ENCODE measurements at places on chromosomes 1 and 21. TPM values are rescaled to one million over a fixed set of nuclear protein-coding genes. Genes with fewer than 3 reads are reported as not detected.

Gene ZNF593
- 12.5 TPM for polyA plus RNA-seq

DNA sequence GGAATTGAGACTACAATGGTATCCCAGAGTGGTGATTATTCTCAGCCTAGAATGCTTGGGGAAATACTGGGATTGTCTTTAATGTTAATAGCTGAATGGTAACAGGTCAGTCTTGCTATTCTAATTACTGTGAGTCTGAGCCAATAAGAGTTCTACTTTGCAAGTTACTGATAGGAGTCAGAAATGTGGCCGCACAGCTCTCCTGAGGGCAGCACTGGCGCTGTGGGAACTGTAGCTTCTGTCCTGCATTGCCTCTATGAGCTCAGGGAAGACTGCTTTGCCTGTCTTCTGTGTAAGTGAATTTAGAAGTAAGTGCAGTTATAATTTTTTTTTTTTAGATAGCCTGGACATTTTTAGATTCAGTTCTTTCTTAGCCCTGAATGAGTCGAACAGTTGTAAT, 10.0 kb upstream of the VAMP3 start:
- DNase-seq: no peak

Gene LRRN2
- 4.6 TPM for polyA plus RNA-seq

GRCh38 chr1:226692051-226692792, 46.9 kb downstream of the ITPKB start:
- DNase-seq: no peak

DNA sequence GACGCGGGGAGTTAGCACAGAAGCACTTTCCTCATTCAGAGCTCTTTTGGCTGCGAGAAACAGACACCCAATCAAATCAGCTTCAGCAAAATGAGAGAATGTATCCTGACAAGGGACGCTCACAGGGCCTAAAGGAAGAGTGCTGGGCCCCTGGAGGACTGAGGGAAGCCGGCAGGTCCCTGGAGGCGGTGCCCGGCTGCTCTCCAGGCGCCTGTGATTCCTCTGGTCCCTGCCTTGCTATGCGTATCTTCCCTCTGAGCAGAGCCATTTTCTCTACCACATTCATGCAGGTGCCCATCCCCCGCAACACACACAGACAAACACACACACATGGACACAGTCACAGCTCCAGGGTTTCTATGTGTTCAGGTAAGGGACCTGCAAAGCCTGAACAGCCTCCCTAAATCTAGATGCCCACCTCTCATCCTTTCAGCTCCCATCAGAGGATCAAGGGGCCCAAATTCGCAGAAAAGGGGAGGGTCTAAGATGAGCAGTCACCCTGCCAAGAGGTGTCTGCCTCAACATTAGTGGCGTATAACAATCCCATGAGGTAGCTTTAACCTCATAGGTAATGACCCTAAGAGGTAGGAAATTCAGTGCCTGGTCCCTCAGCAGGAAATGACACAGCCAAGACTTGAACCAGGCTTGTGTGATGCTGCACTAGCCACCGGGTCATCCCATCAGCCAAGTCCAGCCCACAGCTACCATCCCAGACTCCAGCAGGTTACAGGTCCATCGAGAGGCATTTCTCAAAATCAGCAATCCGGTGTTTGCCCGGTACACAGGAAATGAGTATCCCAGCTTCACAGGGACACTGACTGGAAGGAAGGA, 29.0 kb downstream of the PTAFR start:
- DNase-seq: no peak

Gene LRIG2
- polyA plus RNA-seq: 18.7 TPM

GRCh38 chr1:15305468-15305770, 58.4 kb downstream of the FHAD1 start:
- no peak for DNase-seq

- DNase-seq: no peak
Observed at GRCh38 chr1:90779573-90779972, 62.5 kb upstream of the BARHL2 start.

DNA sequence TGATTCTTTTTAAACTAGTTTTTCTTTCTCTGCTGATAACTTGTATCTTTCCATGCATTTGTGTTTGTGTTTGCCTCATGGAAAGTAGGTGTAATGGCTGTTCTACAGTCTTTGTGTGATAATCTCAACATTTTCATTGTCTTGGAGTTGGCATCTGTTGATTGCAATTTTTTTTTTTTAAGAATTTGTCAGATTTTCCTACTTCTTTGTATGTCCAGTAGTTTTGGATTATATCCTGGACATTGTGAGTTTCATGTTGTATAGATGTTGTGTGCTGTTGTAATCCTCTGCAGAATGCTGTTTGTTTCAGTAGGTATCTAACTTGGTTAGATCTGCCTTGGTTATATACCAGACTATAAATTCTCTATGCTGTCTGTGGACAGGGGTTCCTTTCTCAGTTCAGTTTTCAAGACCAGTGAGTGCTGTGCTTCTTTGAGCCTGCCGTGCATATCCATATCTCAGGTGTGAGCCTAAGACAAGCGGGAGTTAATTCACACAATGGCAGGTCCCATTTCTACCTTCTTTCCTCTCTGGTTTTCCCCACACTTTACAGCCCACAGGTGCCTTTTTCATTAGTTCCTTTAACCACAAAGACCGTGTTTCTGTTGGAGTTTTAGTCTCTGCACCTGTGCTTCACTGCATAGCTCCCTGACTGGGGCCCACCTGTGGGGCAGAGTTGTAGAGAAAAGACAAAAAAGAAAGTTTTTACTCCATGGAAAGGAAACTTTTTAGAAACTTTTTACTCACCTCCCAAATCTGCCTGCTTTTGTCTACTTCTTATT, 69.9 kb downstream of the ITSN1 start:
- no peak for DNase-seq

DNA sequence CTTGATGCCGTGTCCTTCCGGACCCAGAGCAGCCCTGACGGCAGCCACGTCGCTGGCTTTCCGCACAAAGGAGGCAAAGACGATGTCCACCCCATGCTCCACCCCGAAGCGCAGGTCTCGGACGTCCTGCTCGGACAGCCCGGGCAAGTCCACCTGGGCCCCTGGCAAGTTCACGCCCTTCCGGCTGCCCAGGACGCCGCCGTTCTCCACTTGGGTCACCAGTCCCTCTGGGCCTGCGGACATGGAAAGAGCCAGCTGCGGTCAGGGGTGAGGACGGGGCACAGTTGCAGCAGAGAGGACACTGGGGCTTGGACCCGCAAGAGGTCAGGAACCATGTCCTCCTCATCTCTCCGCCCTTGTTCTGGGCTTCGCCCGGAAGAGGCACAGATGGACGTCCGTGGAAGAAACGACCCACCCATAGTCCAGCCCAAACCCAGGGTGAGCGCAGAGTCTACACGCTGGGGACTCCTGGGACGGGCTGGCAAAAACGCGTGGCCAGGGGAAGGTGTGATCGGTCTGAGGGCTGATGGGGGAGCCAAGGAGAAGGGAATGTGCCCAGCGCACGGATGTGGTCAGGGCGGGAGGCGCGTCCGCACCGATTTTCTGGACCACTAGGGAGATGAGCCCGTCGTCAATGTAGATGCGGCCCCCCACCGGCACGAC, 6.6 kb downstream of the PKLR start:
- no peak for DNase-seq

- peak; percentile 81 for DNase-seq
Observed at GRCh38 chr1:147337040-147337630, 94.7 kb downstream of the CHD1L start.

- DNase-seq: no peak
Observed at GRCh38 chr1:167431261-167431908, 86.9 kb downstream of the CD247 start.

Gene FAM43B
- polyA plus RNA-seq: 1.1 TPM

DNA sequence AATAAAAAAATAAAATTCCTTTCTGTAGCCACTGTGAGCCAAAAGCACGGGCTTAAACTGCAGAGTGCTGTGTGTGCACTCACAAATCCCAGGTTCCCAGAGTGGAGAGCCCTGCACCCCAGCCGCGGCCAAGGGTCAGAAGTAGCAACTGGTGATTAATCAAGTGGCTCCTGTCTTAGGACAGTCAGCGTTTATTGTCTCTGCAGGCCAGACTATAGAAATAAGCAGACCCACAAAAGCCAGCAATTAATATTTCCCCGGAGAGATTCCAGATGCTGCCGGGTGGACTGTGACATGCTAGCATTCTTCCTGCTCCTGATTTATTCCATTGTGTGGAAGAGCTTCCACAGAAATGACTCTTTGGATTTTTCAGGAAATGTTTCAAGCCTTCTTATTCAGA, 412.2 kb downstream of the KIF26B start:
- DNase-seq: peak; percentile 13

- no peak for DNase-seq
Observed at GRCh38 chr1:33163621-33164519, 18.0 kb downstream of the TRIM62 start.

Gene LCE1D
- not detected for polyA plus RNA-seq

GRCh38 chr1:19866758-19867157, 15.4 kb upstream of the OTUD3 start:
- no peak for DNase-seq

DNA sequence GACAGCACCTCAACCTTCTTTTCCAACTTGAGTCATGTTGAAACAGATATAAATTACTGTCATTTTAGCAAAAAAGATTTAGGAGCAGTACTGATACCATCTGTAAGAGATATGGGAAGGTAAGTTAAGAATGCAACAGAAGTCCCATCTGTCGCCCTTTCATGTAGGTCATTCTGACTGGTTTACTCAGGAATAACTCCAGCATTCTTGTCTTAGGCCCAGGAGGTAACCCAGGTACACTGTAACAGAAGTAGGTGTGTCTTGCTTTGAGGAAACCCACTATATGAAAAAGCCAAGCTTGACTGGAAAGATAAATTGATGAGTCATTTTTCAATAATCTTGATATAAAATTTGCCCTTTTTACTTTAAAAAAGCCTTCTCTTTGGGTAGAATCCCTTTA, 35.4 kb downstream of the PGM1 start:
- DNase-seq: no peak

DNA sequence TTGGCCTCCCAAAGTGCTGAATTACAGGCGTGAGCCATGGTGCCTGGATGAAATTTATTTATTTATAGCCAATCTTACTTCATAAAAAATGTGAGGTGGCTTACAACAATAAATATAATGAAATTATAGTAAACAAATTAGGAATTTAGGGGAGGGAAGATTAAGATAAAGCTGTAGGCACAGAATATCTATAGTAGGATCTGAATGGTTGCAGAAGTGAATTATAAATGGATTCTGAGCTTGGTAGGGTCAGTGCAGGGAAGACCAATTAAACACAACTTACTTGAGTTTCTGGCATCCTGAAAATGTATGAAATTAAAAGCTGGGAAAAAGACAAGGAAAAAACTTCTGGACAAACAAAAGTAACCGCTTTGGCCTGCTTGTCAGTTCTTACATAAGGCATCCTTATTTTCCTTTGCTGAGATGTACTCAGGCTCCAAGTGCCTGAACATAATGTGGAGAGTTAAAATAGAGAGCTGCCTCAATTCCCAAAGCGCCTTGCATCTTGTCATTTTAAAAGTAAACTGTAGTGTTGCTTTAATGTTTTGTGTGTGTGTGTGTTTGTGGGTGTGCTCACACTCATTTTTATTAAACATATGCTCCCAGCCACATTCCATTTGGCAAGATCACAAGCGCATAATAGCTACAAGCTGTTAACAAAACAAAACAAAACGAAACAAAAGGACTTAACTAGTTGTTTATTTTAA, 247.3 kb downstream of the S1PR1 start:
- peak; percentile 37 for DNase-seq

Gene GUCA2B
- not detected for polyA plus RNA-seq

Gene S100A7
- polyA plus RNA-seq: not detected

Gene HSF2BP
- polyA plus RNA-seq: 1.5 TPM

Gene ALX3
- not detected for polyA plus RNA-seq

- DNase-seq: no peak
Observed at GRCh38 chr1:244881552-244882280, 17.4 kb upstream of the HNRNPU start.

DNA sequence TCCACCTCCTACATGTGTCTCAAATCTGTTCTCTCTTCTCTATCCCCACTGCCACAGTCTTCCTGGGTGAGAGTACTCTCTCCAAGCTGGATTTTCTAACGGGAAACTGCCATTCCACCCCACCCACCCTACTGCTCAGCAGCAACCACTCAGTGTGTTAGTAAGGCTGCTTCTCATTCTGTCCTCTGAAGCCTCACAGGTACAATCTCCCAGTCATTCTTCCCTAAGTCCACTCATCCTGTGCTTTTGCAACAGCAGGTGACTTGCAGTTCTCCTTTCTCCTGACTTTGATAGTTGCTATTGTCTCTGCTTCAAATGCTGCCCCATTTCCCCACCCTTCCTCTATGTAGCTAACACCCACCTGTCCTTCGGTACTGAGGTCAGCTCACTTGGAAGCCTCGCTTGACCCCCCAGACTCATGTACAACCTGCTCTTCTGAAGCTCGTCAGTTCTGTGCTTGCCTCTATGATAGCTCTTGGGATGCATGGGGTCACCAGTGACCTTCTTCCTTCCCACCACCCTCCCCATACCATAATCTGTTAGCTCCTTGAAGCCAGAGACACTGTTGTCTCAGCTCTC, 188.9 kb downstream of the RRAGC start:
- no peak for DNase-seq

- DNase-seq: no peak
Observed at GRCh38 chr1:17890056-17890814, 135.1 kb downstream of the ACTL8 start.

DNA sequence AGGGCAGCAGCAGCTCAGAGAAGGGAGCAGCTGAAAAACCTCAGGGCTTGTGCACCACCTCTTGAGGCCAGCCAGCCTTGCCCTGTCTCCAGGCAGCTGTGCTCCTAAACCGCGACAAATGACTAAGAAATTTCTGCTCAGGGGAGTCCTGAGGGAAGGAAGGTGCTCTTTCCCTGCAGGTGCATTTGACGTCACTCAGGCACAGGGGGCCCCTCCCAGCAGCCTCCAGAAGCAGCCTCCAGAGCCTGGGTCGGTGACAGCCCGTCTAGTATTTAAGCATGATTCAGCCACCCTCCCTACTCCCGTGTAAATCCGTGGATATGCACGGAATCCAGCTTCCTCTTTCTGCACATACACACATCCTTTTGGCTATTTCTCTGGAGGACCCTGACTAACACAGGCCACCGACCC, 560.5 kb downstream of the KIF26B start:
- no peak for DNase-seq

DNA sequence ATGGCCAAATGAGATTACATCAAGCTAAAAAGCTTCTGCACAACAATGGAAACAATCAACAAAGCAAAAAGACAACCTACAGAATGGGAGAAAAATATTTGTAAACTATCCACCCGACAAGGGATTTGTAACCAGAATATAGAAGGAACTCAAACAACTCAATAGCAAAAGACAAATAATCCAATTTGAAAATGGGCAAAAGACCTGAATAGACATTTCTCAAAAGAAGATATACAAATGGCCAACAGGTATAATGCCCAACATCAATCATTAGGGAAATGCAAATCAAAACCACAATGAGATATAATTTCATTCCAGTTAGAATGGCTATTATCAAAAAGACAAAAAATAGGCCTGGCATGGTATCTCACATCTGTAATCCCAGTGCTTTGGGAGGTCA, 140.0 kb downstream of the GLUL start:
- no peak for DNase-seq

DNA sequence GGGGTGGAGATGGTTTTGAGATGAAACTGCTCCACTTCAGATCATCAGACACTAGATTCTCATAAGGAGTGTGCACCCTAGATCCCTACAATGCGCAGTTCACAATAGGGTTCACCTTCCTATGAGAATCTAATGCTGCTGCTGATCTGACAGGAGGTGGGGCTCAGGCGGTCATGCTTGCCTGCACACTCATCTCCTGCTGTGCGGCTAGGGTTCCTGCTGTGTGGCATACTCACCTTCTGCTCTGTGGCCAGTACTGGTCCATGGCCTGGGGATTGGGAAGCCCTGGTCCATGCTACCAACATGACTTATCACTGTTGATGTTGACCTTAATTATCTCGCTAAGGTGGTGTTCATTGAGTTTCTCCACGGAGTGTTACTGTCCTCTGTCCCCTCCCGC, 144.5 kb downstream of the NAV1 start:
- DNase-seq: no peak
